ENCODE measurements at places on chromosomes 3 and 15.

DNA sequence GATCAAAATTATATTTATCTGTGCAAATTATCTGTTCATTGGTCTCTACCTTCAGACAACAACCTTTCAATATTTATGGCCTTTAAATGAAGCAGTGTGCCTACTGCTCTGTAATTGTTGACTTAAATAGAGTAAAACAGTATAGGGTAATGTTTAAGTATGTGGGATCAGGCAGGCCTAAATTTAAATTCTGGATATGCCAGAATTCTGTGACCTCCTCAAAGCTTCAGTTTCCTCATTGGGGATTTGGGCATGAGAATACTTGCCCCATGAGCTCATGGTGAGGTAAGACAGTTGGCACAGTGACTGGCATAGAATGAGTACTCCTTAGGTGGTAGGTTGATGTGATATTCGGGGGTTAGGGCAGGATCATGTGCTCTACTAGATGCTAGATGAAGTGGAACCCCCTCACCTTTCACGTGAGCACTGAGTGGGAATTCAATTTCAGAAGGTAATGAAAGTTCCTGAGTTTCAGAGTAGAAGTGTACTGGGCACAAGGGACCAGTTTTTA lies 14.9 kb downstream of the ARL8B start:
- DNase-seq, result no peak

GRCh38 chr3:39191773-39192172 lies 622 bp downstream of the XIRP1 start:
- DNase-seq, result no peak

DNA sequence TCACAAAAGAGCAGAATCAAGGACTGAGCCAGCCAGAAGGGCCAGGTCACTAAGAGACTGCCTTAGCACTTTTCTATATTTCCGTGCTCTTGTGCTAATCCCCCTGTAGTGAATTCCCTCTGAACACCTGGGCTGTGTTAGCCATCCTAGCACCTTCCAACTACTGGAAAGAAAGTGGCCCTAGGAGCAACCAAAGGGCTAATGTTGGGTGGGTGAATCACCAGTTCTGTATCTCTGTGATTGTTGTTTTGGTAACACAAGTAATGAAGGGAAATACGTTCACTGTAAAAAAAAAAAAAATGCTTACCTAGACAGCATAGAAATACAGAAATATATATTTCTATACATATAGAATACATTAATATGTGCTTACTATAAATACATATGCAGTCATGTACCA lies 43.9 kb downstream of the PXYLP1 start:
- no peak for DNase-seq

- peak; percentile 5 for DNase-seq
These were observed 79.6 kb downstream of the MLH1 start for GRCh38 chr3:37072892-37073291.

DNA sequence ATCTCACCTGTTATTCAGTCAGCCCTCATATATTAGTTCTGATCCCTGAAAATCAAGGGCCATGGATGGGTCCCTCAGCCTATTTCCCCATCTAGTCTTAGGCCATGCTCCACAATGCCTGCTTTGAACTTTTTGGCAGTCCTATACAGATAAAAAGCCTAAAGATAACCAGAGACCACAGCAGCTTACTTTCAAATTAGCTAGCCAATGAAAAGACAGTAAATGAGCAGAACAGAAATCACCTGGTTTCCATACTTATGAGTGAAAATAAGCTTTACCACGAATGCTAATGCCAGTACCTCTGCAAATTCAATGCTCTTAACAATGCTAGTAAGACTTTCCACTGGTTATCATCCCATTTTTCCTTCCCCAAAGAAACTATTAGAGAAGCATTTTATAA lies 141.6 kb upstream of the SPRED1 start:
- DNase-seq, result no peak

- DNase-seq, result no peak
These were observed 15.5 kb downstream of the LRRC3B start for GRCh38 chr3:26638113-26638512.

- DNase-seq, result no peak
These were observed 2.2 kb upstream of the INTS14 start for GRCh38 chr15:65612949-65613744.

GRCh38 chr3:65749066-65749465 lies 289.7 kb downstream of the MAGI1 start:
- DNase-seq, result no peak

DNA sequence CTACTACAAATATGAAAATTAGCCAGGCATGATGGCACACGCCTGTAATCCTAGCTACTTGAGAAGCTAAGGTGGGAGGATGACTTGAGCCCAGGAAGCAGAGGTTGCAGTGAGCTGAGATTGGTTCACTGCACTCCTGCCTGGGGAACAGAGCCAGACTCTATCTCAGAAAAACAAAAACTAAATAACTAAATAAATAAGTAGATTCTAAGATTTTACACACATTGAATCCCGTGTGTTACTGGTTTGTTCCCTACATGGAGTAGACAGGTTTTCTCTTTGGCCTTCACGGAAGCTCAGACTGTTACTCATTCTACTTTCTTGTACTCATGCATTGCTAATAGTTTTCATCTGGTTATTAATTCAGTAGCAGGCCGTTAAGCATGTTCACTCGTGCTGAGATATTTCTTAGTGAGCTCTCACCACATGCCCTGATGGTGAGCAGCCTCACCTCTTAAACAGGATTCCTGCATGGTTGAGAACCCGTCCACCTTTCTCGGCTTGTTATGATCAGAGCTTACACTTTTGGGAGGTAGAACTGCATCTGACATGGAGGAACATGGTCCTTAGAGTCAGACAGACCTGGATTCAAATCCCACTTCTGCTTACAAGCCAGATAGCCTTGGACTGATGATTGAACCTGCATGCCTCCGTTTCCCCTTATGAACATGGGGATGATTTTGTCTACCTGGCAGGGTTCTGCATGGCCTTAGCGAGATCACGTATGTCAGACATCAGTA lies 49.1 kb downstream of the CMTM7 start:
- no peak for DNase-seq

- no peak for DNase-seq
These were observed 38.8 kb downstream of the PIGB start for GRCh38 chr15:55357774-55358173.

GRCh38 chr15:78638658-78639314 lies 2.2 kb downstream of the CHRNB4 start:
- DNase-seq, result peak; percentile 14

DNA sequence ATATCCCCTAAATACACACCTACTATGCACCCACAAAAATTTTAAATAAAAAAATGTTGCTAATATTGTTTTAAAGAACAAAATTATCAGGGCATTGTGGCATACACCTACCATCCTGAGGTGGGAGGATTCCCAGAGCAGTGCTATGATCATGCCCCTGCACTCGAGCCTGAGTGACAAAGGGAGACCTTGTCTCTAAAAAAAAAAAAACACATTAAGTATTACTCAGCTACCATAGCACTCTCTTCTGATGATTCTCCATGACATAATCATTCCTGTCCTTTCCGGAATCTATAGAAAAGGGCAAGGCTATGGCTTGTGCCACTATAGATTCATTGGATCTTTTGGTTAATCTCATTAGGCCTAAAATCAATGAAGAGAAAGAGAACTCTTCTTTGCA lies 77.4 kb downstream of the ACAP2 start:
- DNase-seq, result no peak

DNA sequence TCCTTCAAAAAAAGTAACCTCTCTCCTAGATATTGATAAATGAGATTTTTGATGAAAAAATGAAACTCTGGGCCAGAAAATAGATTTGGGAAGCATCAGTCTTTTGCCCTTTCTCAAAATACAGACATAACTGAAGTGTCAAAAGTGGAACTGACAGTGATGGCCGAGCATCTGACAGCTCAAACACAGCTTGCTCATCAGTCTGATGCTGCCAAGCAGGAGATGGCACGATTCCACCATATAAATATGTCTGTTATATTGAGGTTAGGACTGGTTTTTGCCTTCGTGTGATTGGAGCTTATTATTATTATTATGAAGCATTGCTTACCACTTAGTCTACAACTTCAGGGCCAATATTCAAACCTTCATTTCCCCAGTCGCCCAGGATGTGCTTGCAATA lies 152.6 kb upstream of the EPHA3 start:
- no peak for DNase-seq

- DNase-seq, result no peak
These were observed 6.4 kb upstream of the ADAM10 start for GRCh38 chr15:58755956-58756355.

- no peak for DNase-seq
These were observed 77.4 kb upstream of the ANKRD28 start for GRCh38 chr3:15875016-15875689.

DNA sequence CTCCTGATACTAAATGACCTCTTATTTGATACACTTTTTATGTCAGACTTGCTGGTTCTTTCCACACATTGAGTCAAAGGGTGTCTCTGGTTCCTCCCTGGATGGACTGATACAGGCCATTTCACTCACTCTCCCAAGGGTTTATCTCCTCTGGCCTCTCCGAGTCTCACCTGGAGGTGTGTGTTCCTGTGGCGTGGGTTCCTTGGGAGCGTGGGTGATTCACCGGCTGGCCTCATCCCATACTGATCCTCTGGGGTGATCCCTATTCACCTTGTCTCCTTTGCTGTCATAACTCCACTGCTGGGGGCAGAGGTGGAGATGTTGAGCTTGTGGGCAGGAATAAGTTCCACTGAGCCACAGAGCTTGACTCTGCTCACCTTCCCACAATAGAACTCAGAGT lies 61.1 kb downstream of the ST6GAL1 start:
- no peak for DNase-seq

DNA sequence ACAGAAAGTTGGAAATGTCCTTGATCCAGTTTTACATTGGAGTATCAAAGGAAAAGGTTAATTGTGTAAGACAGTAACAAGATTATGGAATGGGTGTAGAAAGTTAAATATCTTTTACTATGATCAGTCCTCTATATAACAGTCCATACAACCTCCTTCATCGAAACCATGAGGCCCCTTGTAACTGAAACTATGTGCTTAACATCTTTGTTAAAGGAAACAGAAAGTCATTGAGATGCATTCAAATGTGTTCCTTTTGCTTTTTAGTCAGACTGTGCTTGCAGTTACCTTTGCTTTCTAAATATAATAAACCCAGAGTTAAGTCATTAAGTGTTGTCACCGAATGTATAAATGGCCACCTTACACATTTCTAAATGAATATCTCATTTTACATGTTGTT lies 1298.5 kb downstream of the ROBO2 start:
- DNase-seq, result no peak

GRCh38 chr3:155743606-155744005 lies 1.3 kb downstream of the PLCH1 start:
- DNase-seq, result no peak

DNA sequence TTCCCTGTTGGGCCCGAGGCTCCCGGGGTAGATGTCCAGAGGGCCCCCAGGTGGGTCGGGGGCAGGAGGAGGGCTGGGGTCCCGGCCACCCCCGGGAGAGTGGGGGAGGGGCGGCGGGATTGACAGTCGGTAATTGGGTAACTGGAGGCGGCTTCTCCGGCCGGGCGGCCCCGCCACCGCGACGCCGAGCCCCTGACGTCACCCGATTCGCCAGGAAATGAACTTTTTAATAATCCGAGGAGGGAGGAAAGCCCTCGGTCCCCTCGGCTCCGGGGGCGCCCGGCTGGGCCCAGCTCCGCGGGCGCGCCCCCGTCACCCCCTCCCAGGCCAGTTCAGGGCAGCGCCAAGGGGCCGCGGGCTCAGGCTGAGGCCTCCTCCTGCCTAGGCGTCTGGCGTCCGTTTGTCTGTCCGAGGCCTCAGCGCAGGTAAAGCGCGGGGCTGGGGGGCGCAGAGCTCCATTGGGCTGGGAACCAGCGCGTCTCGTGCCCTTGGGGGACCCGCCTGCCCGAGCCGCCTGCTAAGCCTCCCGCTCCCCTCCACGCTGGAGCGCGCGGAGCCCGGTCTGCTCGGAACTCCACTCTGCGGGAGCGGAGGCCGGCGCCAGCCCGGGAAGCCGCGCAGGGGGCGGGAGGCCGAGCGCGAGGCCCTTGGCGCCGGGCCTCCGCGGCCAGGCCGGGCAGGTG lies 3.9 kb downstream of the GATA2 start:
- no peak for DNase-seq

Data from Ammon's horn (tissue), 1 donor.